Colonic mucosa (tissue), 4 donors: ENCODE measurements at places on chromosomes 2 and 18.

- H3K36me3 ChIP-seq: no peaks in the 10 kb centered on the region
- no peaks in the 10 kb centered on the region for H3K27me3 ChIP-seq
- H3K27ac ChIP-seq: no peak overlapping the region
- no peak overlapping the region for H3K4me3 ChIP-seq
- H3K4me1 ChIP-seq: no peaks in the 10 kb centered on the region
These were observed 6.0 kb upstream of the ALPP start for GRCh38 chr2:232372231-232373208.

GRCh38 chr18:36330435-36331052, 33.0 kb downstream of the FHOD3 start:
- no peaks in the 10 kb centered on the region for H3K27me3 ChIP-seq
- no peak overlapping the region for H3K4me3 ChIP-seq
- DNase-seq: no peak
- no peak overlapping the region for H3K27ac ChIP-seq

DNA sequence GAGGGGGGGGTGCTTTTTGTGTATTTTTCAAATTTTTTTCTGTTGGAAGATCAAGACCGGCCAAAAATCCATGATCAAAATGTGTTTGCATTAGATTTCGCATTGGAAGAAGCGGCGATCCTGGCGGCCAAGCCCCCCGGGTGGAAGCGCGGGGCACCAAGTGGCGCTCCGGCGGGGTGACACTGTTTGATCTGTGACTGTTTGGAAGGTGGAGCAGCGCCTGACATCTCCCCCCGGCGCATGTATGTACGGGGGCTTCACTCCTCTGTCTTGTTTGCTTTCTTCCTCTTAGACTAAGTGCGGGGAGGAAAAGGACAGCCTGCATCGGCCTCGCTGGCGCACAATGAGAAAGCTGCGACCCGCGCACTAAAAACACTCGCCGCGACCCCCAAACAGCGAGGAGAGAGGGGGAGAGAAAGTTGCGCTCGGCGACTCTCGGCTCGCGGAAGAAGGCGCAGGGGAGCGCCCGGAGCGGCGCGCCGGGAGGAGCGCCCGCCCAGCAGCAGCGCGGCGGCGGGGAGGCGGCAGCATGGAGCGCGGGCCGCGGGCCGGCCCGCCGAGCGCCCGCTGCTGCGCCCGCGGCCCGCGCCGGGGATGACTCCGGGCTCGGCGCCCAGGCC, 515 bp downstream of the TSHZ1 start:
- H3K4me3 ChIP-seq: peak overlapping the region; percentile 65
- peak overlapping the region; percentile 99 for H3K27ac ChIP-seq
- DNase-seq: peak; percentile 36
- H3K36me3 ChIP-seq: no peaks in the 10 kb centered on the region

DNA sequence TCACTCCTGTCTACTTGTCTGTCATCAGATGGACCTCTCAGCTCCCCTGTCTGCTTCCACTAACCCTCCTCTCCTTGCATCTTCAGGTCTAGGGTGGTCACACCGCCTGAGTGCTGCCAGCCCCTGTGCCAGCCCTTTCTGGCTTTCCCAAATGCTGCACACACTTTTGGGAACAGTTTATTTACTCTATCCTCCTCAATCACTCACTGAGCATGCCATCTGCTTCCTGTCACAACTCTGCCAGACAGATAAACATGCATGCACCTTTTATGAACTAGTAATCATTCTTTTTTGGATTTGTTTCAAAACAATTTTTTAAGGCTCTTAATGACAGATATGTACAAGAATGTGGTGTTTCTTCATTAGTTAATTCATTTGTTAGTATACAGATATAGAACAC, 56.3 kb upstream of the CCDC195 start:
- H3K27ac ChIP-seq: no peak overlapping the region
- no peaks in the 10 kb centered on the region for H3K36me3 ChIP-seq
- no peak for DNase-seq

- no peaks in the 10 kb centered on the region for H3K4me1 ChIP-seq
- no peaks in the 10 kb centered on the region for H3K36me3 ChIP-seq
- DNase-seq: no peak
- no peaks in the 10 kb centered on the region for H3K27me3 ChIP-seq
- H3K4me3 ChIP-seq: no peak overlapping the region
These were observed 21.9 kb upstream of the CHRNA1 start for GRCh38 chr2:174786066-174786725.
